ENCODE measurements at places on chromosomes 11 and 22.

DNA sequence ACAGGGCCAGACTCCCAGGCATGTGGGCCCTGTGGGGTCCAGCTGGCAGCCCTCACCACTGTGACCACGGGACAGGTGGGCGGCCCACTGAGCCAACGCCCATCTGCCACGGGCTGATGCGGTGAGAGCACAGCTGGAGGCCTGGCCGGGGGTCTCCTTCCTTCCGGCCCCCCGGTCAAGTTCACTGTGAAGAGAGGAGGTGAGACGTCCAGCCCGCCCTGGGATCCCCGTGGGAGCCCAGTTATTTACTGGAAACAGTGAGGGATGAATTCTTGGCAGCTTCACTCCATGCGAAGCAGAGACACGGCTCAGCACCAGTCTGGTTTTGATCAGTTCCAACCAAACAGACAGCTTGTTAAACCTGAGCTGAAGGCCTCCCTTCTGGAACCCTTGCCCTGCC, 38.7 kb downstream of the WNT11 start:
- no peak for DNase-seq

- no peak for DNase-seq
These were observed 183.2 kb downstream of the CSNK2A3 start for GRCh38 chr11:11169715-11170351.

GRCh38 chr22:40116496-40117200, 61.1 kb upstream of the TNRC6B start:
- no peak for DNase-seq

- DNase-seq, result no peak
These were observed 14.3 kb downstream of the MUC5B start for GRCh38 chr11:1237128-1237580.

GRCh38 chr22:36860821-36861659, at the start of gene NCF4:
Gene NCF4, plus strand, starts transcription at chr22:36861006. Its CDS starts 166 bp downstream, at chr22:36861172.
- DNase-seq, result no peak

- no peak for DNase-seq
These were observed 66.9 kb upstream of the ARHGAP20 start for GRCh38 chr11:110779108-110779507.

GRCh38 chr11:133718238-133718637, 127.1 kb downstream of the SPATA19 start:
- DNase-seq, result no peak

- DNase-seq, result no peak
These were observed 108.0 kb downstream of the PARVA start for GRCh38 chr11:12485328-12485727.
